ENCODE measurements at places on chromosomes 6 and 20.

DNA sequence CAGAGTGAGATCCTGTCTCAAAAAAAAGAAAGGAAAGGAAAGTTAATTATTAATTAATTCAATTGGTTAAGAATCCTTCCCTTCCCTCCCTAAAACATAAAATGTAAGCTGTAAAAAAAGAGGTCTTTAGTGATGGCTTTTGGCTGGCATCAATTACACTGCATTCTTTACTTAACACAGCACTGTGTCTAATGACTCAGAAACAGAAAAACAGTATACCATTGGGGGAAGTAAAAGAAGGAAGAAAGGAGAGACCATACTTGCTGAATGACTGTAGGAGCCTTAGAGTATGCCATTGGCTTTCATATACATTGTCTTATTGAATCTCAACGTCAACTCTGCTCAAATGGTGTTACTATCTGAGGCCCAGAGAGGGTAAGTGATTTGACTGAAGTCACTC, 18.3 kb upstream of the CITED2 start:
- no peak for DNase-seq

GRCh38 chr6:43739642-43740091, 30.3 kb upstream of the VEGFA start:
- peak; percentile 45 for DNase-seq

GRCh38 chr6:170051229-170052172, 239.4 kb downstream of the DLL1 start:
- DNase-seq, result no peak

- peak; percentile 56 for DNase-seq
These were observed 727.9 kb upstream of the MAN1A1 start for GRCh38 chr6:120077489-120077888.

GRCh38 chr20:60064554-60065196, 106.5 kb downstream of the CDH26 start:
- no peak for DNase-seq

- no peak for DNase-seq
These were observed 4.9 kb upstream of the SCP2D1 start for GRCh38 chr20:18808712-18809111.

- DNase-seq, result no peak
These were observed 137.0 kb upstream of the TNFAIP3 start for GRCh38 chr6:137729866-137730629.

DNA sequence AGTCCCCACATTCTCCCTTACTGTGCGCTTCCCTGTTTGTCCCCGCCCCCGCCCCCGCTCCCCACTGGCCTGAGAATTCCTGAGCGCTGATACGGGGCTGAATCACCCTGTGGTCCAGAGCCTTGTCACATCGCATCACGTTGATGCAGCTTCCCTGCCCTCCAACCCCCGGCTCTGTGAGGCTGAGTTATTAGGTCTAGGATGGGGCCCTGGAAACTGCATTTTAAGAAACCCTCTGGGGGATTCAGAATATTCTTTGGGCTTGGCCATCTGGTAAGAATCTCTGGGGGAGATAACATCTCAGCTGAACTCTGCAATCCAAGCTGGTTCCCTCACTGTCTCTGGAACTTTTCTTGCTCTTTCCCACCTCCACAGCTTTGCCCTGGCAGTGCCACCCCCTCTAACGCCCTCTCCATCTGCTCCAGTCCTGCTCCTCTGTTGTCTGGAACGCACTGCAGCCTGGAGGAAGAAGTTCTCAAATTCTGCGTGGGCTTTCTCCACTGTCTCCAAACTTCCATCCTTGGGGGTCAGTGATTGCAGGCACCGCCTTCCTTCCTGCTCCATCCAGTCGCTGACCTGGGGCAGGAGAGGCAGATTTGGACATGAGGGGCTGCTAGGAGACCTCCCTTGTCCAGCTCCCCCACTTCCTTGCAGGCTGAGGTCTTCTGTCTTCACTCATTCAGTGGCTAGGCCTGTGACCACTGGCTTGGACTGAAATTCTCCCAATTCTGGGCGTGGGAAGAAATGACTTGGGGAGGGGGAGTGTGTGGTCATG, 42.6 kb downstream of the KIAA1755 start:
- no peak for DNase-seq

GRCh38 chr6:37650071-37650481, 47.6 kb downstream of the MDGA1 start:
- DNase-seq, result peak; percentile 77

GRCh38 chr20:49979030-49979832, 3.5 kb upstream of the SNAI1 start:
- DNase-seq, result peak; percentile 86

DNA sequence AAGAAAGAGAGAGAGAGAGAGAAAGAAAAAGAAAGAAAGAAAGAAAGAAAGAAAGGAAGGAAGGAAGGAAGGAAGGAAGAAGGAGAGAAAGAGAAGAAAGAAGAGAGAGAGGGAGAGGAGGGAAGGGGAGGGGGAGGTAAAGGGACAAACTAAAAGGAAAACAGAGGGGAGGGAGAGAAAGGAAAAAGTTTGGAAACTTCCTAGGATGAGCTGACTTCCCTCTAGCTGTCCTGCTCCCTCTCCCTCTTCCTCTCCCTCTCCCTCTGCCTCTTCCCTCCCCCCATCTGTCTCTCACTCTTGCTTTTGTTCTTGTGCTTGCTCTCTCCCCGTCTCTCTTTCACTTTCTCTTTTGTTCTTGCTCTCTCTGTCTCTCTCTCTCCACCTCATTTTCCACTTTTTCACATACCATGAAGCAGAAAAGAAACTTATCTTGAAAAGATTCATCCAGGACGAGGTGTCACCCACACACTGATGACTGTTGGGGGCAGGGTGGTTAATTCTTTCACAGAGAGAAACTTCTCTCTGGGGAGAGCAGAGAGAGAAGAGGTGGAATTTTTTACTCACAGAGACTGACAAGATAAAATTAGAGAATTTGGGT, 56.4 kb upstream of the DUSP22 start:
- DNase-seq, result no peak

DNA sequence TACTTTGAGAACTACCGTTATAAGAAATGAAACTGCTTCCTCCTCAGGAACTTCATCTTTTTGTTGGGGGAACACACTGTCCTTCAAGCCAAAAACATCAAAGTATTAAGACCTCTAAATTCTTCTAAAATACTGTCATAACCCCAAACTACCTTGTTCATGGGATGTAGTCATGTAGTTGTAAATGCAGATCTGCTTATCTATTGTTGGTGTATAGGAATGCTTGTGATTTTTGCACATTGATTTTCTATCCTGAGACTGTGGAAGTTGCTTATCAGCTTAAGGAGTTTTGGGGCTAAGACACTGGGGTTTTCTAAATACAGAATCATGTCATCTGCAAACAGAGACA, 282.9 kb upstream of the RUNX2 start:
- no peak for DNase-seq
